ENCODE measurements at places on chromosomes 11 and 22.

- DNase-seq = no peak
Measured at GRCh38 chr11:88629496-88629895, 292.0 kb upstream of the CTSC start.

- no peak for DNase-seq
Measured at GRCh38 chr11:79304599-79305212, 136.1 kb downstream of the TENM4 start.

- DNase-seq = no peak
Measured at GRCh38 chr22:40533712-40534378, 102.7 kb downstream of the MRTFA start.

DNA sequence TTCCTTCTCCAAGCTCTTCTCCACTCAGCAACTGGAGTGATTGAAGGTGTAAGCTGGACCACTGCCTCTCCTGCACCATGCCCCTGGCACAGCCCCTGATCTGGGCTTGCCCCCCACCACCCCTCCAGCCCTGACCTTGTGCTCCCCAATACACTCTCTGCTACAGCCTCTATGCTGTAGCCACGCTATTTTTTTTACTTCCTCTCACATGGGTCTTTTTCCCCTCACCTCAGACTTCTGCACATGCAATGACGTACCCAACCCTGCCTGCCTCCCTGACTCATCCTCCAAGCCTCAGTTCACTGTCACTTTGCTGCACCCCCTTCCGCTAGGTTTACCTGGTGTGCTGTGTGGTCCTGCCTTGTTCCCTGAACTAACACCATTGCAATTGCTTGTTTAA lies 9.0 kb downstream of the CSNK2A3 start:
- no peak for DNase-seq

DNA sequence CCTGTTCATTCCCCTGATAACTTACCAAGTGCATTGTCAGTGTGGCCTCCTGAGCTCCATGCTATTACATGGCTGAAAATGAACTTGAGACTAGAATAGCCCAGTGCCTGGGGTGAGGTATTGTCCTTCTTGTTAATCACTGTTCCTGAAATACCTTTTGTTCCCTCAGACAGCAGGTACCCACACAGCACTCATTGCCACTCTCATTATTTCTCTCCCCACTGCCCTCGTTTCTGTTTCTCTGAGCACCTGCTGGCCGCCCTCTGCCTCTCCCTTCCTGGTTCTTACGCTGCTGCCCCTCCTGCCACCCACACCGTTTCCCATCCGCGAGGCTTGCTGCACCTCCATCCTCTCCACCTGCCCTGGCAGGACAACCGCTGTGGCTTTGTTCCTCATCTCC lies 36.9 kb upstream of the RAB1B start:
- no peak for DNase-seq

- DNase-seq = no peak
Measured at GRCh38 chr22:40043081-40043480, 48.3 kb downstream of the FAM83F start.

- peak; percentile 70 for DNase-seq
Measured at GRCh38 chr22:36065775-36066544, 37.3 kb upstream of the RBFOX2 start.

DNA sequence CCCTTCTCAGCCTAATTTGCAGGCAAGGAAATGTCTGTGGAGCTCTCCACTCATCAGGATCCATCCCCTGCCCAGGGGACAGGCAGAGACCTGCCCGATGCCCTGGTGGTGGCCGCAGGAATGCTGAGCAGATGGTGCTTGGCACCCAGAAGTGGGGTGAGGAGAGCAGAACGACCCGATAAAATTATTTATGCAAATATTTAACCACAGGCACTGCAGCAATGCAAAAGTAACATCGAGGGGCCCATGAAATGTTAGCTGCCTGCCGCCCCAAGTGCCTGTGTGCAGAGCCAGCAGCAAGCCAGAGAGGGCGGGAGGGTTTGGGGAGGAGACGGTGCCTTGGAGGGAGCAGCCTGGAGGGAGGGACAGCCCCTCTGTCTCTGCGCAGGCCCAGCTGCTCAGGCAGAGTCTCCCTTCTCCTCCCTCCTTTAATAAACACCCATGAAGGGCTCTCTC lies 205.5 kb downstream of the CTTN start:
- no peak for DNase-seq
